Renal cortical epithelial cell (primary cell): ENCODE measurements at places on chromosomes 7 and 10.

- DNase-seq, result peak; percentile 67
Measured at GRCh38 chr7:148299350-148300276, 291.0 kb upstream of the C7orf33 start.

GRCh38 chr7:34064519-34065158 is 159.3 kb downstream of the BMPER start:
- DNase-seq, result no peak

DNA sequence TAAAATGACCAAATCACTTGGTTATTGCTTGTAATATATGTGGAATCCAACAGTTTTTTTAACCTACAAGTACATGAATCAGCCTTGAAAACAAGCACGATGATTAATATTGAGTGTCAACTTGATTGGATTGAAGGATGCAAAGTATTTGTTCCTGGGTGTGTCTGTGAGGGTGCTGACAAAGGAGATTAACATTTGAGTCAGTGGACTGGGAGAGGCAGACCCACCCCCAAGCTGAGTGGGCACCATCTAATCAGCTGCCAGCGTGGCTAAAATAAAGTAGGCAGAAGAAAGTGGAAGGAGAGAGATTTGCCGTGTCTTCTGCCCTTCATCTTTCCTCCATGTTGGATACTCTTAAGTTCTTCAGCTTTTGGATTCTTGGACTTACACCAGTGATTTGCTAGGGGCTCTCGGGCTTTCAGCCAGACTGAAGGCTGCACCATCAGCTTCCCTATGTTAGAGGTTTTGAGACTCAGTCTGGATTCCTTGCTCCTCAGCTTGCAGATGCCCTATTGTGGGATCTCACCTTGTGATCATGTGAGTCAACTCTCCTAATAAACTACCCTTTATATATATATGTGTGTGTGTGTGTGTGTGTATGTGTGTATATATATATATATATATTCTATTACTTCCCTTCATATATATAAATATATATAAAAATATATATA is 118.4 kb upstream of the WDR11 start:
- DNase-seq, result peak; percentile 2

GRCh38 chr10:109882251-109883057 is 40.9 kb downstream of the XPNPEP1 start:
- DNase-seq, result no peak
